ENCODE measurements at places on chromosomes 5 and 9.

DNA sequence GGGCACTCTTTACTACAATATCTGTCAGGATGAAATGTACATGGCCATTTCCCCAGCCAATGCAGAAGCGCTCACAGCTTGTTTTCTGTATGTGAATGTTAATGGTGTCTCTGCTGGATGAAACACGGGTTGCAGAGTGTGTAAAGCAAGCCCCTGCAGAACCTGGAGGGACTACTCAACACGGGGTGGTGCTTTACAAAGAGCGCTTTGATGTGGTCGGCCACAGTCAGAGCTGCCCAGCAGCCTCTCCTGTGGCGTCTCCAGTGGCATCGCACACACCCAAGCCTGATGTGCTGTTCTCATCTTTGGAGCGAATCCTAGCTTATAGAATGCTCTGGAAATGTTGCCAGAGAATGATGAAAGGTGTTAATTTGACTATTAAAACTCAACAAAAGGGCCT is 162.7 kb upstream of the NFIL3 start:
- no peak for DNase-seq

DNA sequence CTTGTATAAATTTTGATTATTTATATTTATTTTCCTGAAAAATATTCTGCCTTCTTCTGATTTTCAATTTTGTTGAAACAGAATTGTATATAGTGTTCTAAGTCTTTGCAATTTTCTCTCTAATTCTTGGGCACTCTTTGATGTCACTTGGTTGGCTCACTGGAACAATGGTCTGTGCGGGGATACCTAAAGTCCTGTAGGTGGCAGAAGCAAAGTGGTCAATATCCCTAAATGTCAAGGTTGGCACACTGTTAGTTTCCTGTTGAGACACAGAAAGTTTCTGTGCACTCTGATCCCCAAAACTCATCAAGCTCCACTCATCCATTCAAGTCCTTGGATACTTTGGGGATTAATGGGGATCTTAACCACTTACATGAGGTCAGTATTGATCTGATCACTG is 480.8 kb upstream of the CCNG1 start:
- DNase-seq = no peak

DNA sequence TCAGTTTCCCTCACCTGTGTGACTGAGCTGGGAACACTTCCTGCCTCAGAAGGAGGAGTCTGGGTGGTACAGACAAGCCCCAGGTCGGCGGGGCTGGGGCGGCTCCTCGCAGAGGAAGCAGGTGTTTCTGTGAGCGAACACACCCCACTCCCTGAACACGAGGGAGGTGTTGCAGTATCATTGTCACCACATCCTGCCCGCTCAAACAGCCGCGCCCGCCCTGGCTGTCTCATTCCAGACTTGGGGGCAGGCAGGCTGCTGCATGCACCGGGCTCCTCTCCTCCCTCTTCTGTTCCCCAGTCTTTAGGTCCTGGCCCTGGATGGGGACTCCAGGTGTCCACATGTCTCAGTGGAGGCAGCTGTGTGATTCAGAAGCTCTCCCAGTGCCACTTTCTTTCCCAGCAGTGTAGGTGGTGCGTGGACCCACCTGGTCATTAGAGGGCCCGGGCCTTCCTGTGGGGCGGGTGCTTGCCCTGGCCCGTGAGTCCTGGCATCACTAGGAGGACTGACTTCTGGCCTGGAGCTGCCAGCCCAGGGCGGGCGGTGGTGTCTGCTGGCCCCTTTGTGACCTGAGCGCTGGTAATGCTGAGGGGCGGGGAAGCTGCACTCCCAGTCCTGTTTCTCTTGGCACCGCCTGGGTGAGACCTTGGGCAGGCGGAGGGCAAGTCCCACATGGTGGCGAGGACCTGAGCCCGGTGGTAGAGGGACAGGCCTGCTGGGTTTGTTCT is 18.3 kb upstream of the PHYHD1 start:
- no peak for DNase-seq

- no peak for DNase-seq
These were observed 229.1 kb upstream of the TBCA start for GRCh38 chr5:78005021-78005785.

GRCh38 chr5:83927140-83927733 is 206.6 kb upstream of the HAPLN1 start:
- no peak for DNase-seq

DNA sequence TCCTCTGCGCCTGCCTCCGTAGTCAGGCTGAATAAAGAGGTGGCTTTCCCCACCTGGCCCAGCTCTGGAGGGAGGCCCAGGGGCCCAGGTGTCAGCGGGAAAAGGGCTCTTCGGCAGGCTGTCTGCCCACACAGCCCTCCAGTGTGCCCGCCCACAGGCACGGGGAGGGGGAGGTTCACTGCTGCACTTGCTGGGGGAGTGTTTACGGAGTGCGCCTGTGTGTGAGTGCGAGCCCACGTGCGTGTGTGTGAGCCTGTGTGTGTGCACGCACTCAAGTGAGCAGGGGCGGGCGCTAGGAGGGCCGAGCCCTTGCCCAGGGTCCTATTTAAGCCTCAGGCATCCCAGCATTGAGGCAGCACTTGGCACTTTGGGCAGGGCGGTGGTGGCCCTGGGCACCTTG is 10.9 kb downstream of the DNLZ start:
- no peak for DNase-seq

DNA sequence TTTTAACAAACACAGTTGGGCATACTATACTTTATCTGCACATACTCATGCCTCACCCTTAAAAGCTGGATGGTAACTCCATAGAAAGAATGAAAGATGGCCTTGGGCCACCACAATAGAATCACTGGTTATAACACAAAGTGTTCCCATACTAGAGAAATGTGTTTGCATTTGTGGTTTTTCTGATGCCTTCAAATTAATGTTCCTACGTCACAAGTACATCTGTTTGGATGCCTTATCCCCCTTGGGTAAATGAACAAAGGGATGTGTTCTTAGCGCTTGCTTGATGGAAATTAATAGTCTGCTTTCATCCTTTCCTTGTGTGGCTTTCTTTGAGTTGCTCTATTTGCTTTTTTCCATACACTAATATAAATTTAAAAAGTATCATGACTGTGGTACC is 291.1 kb upstream of the PDE4D start:
- DNase-seq = no peak

- DNase-seq = no peak
These were observed 46.3 kb upstream of the CXCL14 start for GRCh38 chr5:135625061-135625460.

GRCh38 chr5:35266276-35266675 is 36.0 kb upstream of the PRLR start:
- no peak for DNase-seq

DNA sequence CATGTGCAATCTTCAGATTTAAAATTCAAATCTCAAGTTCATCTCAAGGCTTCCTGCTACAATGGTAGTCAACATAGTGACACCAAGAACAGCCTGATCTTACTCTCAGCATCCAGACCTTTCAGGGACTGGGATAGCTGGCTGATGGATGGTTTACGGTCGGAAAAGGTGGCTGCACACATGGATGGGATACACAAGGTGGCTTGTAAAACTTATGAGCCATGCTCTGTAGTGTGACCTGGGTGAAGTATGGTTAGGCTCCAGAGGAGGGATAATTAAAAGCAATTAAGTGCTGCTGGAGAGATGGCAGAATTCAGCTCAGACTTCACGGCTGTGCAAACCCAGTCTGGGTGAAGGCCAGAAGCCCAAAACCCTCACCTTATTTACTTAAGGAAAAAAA is 379.5 kb downstream of the NFIB start:
- DNase-seq = no peak

DNA sequence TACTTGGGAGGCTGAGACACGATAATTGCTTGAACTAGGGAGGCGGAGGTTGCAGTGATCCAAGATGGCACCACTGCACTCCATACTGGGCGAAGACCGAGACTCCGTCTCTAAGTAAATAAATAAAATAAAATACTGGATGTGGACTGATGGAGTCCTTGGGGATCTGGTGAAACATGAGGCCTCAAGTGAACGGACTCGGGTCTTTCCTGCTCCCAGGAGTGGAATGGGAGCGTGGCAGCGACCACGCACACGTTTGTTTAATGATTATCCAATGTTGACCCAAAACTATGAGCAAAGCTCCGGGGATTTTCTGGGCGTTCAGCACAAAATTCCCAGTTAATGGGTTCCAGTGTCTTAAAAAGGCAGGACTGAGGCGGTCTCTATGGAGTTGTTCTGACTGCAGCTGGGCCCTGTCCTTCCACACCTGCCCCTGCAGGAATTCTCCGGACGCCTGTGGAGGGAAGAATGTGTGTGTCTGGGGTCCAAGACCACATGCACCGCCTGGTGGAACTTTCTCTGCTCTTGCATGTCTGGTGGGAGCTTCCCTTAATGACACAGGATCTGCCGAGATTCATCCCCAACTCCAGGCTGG is 26.6 kb downstream of the NEK6 start:
- DNase-seq = no peak

DNA sequence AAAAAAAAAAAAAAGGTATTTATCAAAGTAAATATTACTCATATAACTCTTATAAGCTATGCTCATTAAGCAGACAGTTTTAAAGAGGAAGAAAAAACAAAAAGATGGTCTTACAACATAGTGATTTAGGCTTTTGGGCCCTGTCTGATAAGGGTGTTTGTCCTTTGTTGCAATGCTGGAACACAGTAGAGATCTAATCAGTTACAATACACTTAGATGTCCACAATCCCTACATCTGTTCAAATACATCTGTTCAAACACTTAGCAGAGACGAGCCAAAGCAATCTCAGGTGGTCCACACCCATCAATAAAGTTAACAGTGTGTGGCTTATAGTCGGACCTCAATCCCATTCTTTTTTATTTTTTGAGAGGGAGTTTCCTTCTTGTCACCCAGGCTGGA is 11.0 kb downstream of the PRXL2C start:
- no peak for DNase-seq

GRCh38 chr9:10254338-10254737 is 358.5 kb downstream of the PTPRD start:
- DNase-seq = no peak

DNA sequence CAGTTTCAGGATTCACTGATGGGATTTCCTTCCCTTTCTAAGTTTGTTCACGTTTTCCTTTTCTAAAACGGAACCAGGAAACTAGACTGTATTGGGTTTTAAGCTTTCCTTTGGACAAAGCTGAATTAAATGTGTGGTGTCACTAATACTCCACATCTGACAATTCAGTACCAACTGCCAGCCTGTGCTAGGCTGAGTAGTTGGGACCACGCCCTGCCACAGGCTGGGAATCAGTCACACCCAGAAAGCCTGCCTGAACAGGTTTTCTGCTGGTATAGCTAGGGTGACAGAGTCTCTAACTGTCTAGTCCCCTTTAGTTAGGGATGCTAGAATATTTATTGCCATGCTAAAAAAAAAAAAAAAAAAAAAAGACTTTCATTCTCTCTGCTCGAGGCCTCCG is 15.6 kb downstream of the SPACA9 start:
- no peak for DNase-seq

GRCh38 chr9:135898634-135899407 is 8.5 kb downstream of the CAMSAP1 start:
- no peak for DNase-seq
